ENCODE measurements at places on chromosomes 2 and 18. TPM values are rescaled to one million over a fixed set of nuclear protein-coding genes. Genes with fewer than 3 reads are reported as not detected.

Gene MCM6
- total RNA-seq, result 16.9 TPM

Gene LOXHD1
- total RNA-seq, result 5.5 TPM

Gene TGOLN2
- total RNA-seq, result 152 TPM

Gene LYPD1
- 0.28 TPM for total RNA-seq

Gene HAAO
- 33.7 TPM for total RNA-seq

Gene PGAP1
- 38.2 TPM for total RNA-seq

Gene SPDYA
- 3.0 TPM for total RNA-seq

Gene TMEM178A
- total RNA-seq, result 5.4 TPM

Gene DYSF
- total RNA-seq, result 15.2 TPM

Gene CYBRD1
- total RNA-seq, result 357 TPM

Gene ICA1L
- total RNA-seq, result 13.7 TPM

Gene SKOR2
- total RNA-seq, result not detected

Gene UGT1A5
- total RNA-seq, result not detected

Gene FKBP7
- 21.8 TPM for total RNA-seq

Gene GKN2
- not detected for total RNA-seq

Gene VWA3B
- total RNA-seq, result not detected

Gene SCN7A
- total RNA-seq, result 9.0 TPM

Gene DUSP19
- 5.7 TPM for total RNA-seq

Gene FMNL2
- 87.0 TPM for total RNA-seq

Gene FHOD3
- 19.8 TPM for total RNA-seq

Gene CAPN10
- total RNA-seq, result 33.3 TPM

Gene PDK1
- 15.7 TPM for total RNA-seq

Gene TTN
- total RNA-seq, result 16.4 TPM

Gene ZEB2
- 122 TPM for total RNA-seq

Gene RAB3GAP1
- total RNA-seq, result 69.4 TPM

Gene SALL3
- total RNA-seq, result not detected

Gene PRSS56
- total RNA-seq, result not detected

Gene HIBCH
- 31.4 TPM for total RNA-seq

Gene GKN1
- 20.7 TPM for total RNA-seq

Gene STRADB
- total RNA-seq, result 13.8 TPM

Gene CFAP53
- 0.35 TPM for total RNA-seq

Gene IL36A
- not detected for total RNA-seq

Gene MROH2A
- not detected for total RNA-seq

Gene RTKN
- 25.6 TPM for total RNA-seq

Gene TRPM8
- not detected for total RNA-seq

Gene FER1L5
- total RNA-seq, result not detected

Gene PCARE
- total RNA-seq, result not detected

Gene METTL5
- 25.3 TPM for total RNA-seq

All from thoracic aorta (tissue), 2 donors.